ENCODE measurements at places on chromosomes 2 and 18. TPM values are rescaled to one million over a fixed set of nuclear protein-coding genes. Genes with fewer than 3 reads are reported as not detected.

The RMND5A gene
- total RNA-seq, result 33.9 TPM

The SPC25 gene
- total RNA-seq, result 59.7 TPM

The AKAIN1 gene
- total RNA-seq, result not detected

The IL36G gene
- total RNA-seq, result 0.80 TPM

The NEMP2 gene
- 6.7 TPM for total RNA-seq

GRCh38 chr2:2919574-2920365 lies 457.8 kb downstream of the EIPR1 start:
- DNase-seq, result no peak

DNA sequence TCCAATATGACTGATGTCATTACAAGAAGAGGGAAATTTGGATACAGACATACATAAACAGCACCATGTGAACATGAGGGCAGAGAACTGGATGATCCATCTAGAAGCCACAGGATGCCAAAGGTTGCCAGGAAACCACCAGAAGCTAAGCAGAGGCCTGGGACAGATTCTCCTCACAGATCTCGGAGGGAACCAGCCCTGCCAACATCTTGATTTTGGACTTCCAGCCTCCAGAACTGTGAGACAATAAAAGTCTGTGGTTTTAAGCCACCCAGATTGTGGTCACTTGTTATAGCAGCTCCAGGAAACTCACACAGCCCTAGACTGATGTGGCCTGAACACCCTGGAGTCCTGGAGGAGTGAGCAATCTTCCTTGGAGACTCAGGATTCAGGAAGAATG lies 351.6 kb downstream of the EIPR1 start:
- DNase-seq, result no peak

DNA sequence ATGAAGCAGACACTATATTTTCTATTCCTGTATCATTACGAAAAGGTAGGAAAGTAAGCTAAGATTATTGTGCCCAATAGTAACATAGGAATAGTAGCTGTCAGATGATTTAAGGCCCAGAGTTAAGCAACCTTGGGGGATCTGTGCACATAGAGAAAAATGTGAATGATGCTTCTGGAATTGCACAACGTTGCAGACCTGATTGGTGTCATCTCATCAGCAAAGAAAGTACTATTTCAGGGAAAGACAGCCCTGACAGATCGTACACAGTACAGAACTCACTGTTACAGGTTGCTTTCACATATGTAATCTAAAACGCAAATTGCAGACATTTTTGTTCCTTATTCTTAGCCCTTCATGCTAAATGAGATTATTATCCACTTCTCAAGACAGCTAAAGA lies 535.9 kb downstream of the TRIB2 start:
- DNase-seq, result no peak

- DNase-seq, result no peak
Measured at GRCh38 chr2:217623281-217623912, 379.4 kb downstream of the TNS1 start.

- DNase-seq, result no peak
Measured at GRCh38 chr2:126661702-126662500, 5.9 kb downstream of the GYPC start.

DNA sequence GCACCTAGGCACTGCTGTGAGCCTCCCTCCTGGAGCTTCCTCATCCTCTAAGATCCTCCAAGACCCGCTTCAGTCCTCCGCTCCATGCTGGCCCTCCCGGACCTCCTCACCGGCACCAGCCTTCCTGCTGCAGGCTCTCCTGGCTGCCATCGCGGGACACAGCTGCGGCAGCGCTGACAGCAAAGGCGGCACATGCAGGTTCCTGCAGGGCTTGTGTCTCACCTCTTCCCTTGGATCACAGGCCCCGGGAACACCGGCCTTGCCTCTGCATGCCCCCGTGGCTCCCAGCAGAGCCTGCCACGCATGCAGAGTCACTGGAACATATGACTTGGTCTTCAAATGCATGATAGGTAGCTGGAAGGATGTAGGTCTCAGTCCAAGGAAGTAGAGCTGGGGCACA lies 67.2 kb downstream of the PTGR3 start:
- no peak for DNase-seq

GRCh38 chr18:11271954-11272353 lies 122.6 kb upstream of the PIEZO2 start:
- no peak for DNase-seq

- DNase-seq, result no peak
Measured at GRCh38 chr2:104874230-104874629, 20.3 kb downstream of the POU3F3 start.

DNA sequence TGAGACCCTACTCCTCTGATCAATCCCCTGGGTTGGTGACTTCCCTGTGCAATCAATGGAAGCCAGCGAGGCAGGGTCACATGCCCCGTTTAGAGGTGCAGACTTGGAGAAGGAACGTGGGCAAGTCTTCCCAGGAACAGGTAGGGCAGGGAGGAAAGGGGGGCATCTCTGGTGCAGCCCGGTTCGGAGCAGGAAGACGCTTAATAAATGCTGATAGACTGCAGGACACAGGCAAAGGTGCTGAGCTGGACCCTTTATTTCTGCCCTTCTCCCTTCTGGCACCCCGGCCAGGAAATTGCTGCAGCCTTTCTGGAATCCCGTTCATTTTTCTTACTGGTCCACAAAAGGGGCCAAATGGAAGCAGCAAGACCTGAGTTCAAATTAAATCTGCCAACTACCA lies 821 bp upstream of the PROC start:
- DNase-seq, result no peak

DNA sequence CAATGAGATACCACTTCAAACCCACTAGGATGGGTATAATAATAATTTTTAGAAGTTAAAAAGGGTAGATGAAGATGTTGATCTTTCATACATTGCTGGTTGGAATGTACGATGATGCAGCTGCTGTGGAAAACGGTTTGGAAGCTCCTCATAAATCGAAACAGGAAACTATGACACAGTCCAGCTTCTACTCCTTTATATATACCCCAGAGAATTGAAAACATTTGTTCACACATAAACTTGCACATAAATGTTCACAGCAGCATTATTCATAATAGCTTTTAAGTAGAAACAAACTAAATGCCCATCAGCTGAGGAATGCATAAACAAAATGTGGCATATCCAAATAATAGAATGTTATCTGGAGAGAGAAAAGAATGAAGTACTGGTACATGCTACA lies 95.0 kb downstream of the STRADB start:
- DNase-seq, result no peak

GRCh38 chr2:132460781-132461180 lies 44.2 kb downstream of the GPR39 start:
- no peak for DNase-seq

DNA sequence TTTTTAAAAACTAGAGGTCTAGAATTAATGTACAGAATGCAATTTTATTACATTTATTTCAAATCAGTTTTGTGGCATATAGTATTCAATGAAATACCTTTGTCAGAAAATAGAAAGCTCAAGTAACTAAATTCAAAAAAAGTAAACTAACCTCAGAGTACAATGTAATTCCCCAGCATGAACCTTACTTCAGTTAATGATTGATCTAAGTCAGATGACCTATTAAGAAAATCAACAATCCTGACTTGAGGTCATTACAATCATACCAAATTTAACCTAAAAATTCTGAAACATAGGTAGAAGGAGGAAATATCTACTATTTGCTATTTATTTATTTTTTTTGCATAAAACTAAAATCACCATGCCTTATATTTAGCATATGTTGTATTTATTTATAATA lies 142.9 kb downstream of the CCDC102B start:
- DNase-seq, result no peak
